Motor neuron (in vitro differentiated cells): ENCODE measurements at places on chromosomes 11 and 22. TPM values are rescaled to one million over a fixed set of nuclear protein-coding genes. Genes with fewer than 3 reads are reported as not detected.

DNA sequence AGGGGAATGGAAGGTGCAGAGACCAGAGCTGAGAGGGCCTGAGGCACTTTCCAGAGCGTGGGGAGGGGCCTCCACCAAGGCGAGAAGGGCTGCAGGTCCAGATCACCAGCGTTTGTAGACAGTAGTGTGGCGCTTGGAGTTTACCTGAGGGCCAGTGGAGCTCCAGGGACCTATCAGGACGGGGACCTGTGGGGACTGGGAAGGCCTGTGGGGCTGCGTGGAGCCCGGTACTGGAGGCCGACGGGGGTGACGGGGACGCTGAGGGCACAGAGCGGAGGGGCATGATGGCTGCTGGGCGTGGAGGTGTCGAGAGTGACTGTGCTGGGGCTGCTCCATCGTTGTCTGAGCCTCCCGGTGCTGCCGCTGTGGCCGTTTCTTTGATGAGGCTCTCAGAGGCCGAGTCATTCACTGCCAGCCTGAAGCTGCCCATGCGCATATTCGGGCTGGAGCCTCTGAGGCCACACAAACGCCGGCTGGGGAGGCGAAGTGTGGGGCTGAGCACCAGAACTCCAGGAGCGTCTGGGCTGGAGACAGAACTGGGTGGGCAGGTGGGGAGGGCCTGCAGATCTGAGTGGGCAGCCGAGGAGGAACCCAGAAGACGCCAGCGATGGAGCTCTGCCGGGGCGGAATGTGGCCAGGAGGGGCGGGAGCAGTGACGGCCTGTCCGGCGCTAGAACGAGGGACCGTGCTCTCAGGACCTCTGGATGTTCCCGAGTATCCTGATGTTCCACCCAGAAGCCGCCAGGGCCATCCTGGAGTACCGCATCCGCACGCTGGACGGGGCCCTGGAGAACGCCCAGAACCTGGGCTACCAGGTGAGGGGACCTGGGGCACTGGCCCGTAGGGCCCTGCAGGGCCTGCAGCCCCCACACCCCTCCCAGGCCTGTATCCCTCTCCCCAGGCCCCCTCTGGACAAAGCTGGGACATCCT lies 2.6 kb downstream of the PGGHG start:
- peak; percentile 63 for ATAC-seq

- ATAC-seq: no peak
Observed at GRCh38 chr22:39932918-39933649, 27.1 kb upstream of the TMA7B start.

The FOLR2 gene
- total RNA-seq: 0.38 TPM in 1 of 2 replicates, not detected in the other

The KRTAP5-1 gene
- 2.2 and 2.8 TPM in 2 replicates for total RNA-seq

The C11orf24 gene
- total RNA-seq: 19.7 and 21.8 TPM in 2 replicates

DNA sequence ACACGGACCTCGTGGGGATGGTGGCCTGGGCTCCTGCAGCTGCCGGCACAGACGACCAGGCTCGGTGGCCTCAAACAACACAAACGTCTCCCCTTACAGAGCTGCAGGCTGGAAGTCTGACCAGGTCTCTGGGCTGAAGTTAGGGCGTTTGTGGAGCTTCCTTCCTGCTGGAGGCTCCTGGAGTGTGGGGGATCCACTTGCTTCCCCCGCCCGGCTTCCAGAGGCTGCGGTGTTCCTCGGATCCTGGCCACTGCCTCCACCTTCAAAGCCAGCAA lies 313.5 kb downstream of the CTTN start:
- ATAC-seq: no peak

- ATAC-seq: peak; percentile 48
Observed at GRCh38 chr11:124762624-124763155, 600 bp upstream of the ESAM start.

- peak; percentile 33 for ATAC-seq
Observed at GRCh38 chr11:45411228-45411946, 125.2 kb upstream of the SYT13 start.

DNA sequence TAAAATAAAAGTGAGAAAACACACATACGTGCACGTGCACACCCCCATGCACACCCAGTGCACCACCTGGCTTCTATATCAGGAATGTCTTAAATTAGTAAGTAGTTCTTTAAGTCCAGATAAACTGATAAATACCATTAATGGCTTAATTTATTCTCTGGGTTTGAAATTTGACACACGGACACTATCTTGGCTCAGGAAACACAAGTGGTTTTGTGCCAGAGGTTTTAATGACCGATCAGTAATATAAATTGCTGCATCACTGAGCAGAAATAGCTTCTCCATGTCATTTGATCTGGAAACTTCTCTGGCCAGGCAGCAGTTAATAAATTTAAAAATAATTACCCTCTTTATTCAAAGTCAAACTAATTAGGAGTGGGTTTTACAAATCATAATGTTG lies 101.5 kb upstream of the NNMT start:
- no peak for ATAC-seq

The MYEOV gene
- 3.6 and 3.7 TPM in 2 replicates for total RNA-seq

- no peak for ATAC-seq
Observed at GRCh38 chr22:18966748-18967147, 30.7 kb upstream of the PRODH start.

The OR51I1 gene
- 0.66 TPM in 1 of 2 replicates, not detected in the other for total RNA-seq

- ATAC-seq: no peak
Observed at GRCh38 chr11:95700471-95700817, 89.1 kb downstream of the FAM76B start.

DNA sequence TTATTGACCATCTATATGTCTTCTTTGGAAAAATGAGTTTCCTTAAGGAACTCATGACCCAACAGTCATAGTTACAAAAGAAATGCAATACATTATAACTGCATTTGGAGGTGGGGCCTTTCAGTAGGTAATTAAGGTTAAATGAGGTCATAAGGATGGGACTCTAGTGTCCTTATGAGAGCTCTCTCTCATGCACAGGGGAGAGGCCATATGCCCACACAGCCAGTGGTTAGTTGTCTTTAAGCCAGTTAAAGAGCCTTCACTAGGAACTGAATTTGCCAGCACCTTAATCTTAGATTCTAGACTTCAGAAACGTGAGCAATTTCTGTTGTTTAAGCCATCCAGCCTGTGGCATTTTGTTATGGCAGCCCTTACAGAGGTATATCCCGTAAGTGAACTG lies 27.3 kb downstream of the INTS4 start:
- no peak for ATAC-seq

The CPT1B gene
- total RNA-seq: 14.3 and 17.7 TPM in 2 replicates

DNA sequence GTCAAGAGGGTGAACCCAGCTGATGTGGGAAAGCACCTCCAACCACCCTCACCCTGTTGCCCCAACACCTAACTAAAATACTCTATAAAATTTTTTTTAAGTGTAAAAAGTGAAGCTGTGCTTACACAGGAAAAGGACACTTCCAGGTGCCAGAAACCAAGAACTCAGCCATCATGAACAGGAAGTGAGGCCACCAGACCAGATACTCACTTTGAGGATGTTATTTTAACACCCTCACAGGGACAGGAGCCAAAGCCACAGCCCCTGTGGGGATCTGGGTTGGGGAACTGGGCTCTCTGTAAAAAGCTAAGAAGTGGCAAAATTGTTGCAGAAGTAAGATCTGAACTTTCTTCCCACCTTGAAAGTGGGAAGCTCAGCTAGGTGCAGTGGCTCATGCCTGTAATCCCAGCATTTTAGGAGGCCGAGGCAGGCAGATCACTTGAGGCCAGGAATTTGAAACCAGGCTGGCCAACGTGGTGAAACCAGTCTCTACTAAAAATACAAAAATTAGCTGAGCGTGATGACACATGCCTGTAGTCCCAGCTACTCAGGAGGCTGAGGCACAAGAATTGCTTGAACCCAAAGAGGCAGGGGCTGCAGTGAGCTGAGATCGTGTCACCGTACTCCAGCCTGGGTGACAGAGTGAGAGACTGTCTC lies 3.8 kb downstream of the RSPH14 start:
- ATAC-seq: no peak

The OR5B17 gene
- total RNA-seq: not detected in 2 replicates

GRCh38 chr11:44332665-44333064 lies 22.7 kb upstream of the ALX4 start:
- ATAC-seq: no peak

- no peak for ATAC-seq
Observed at GRCh38 chr11:7600205-7600775, 73.0 kb downstream of the CYB5R2 start.

GRCh38 chr11:125455851-125456250 lies 40.2 kb downstream of the FEZ1 start:
- no peak for ATAC-seq

- ATAC-seq: no peak
Observed at GRCh38 chr22:45453764-45454163, 40.3 kb downstream of the RIBC2 start.

The APOL2 gene
- total RNA-seq: 156 and 160 TPM in 2 replicates

The OR5M11 gene
- total RNA-seq: not detected in 2 replicates

DNA sequence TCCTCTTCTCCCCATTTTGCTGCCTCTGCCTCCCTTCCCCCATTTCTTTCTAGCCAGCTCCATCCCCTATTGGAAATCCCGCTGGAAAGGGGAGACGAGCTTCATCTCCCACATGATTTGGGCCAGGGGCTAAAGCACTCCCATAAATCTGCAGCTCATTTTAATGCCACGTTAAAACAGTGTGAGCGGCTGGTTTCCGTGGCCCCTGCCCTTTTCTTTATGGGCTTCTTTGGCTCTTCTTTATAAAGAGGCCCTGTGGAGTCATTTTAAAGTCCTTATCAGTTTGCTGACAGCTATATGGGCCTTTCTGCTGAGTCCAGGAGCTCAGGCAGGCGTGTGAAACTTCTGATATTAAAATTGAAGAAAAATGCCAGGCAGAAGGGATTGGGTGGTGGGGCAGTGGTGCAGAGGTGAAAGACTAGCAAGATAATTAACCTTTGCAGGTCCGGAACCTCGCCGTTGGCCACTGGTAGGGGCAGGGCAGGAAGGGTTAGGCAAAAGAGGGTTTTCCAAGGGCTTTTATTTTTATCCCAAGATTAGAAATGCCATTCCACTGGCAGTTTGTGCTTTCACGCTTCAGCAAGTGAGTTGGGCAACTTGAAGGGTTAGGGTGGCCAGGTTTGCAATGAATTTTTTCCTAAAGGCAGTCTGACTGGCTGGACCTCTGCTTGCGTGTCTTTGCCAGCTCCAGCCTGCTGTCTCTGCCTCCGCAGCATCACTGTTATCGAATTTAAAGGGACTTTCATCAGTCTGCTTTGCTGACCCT lies 44.3 kb downstream of the EXT2 start:
- ATAC-seq: no peak

- peak; percentile 22 for ATAC-seq
Observed at GRCh38 chr11:70464509-70465361, 66.4 kb downstream of the CTTN start.

GRCh38 chr11:11374358-11375148 lies 21.5 kb upstream of the CSNK2A3 start:
- ATAC-seq: no peak

GRCh38 chr11:47272706-47273105 lies 2.8 kb downstream of the MADD start:
- ATAC-seq: no peak

DNA sequence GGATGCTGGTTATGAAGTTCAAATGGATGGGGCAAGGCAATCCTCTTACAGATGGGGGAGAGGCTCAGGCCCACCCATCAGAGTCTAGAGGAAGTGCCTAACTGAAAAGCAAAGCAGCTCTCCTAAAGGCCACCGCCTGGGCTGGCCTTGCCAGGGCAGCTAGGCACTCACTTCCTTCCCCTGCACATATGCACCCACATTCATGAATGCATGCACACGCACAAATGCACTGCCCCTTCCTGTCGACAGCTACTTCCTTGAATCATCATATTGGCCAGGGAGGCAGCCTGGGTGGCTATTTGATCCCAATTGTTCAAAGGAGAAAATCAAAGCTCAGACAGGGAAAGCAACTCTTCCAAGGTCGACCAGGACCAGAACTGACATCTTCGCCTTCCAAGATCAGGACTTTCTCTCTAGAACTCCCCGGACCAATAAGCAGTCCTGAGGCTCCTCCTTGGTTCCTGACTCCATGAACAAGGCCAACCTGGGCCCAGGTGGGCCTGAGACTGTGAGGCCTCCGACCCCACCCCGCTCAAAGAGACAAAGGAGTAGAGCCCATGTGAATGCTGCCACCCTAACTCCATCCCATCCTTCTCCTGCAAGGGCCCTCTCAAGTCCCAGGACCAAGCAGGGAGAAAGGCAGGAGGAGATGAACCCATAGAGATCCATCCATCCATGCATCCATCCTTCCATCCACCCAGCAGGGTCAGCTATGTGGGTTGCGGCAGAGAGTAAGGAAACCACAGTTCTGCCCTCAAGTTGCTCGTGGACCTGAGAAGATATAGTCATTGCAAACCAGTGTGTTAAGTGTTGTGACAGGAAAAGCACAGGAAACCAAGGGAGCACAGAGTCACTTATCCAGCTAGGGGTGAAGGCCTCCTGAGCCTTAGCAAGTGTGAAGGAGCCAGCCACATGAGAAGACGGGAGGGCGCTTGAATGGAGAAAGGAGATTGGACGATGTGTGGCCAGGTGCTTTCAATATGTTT lies 35.4 kb upstream of the LMO1 start:
- no peak for ATAC-seq

GRCh38 chr11:99505316-99505715 lies 484.6 kb downstream of the CNTN5 start:
- ATAC-seq: no peak

DNA sequence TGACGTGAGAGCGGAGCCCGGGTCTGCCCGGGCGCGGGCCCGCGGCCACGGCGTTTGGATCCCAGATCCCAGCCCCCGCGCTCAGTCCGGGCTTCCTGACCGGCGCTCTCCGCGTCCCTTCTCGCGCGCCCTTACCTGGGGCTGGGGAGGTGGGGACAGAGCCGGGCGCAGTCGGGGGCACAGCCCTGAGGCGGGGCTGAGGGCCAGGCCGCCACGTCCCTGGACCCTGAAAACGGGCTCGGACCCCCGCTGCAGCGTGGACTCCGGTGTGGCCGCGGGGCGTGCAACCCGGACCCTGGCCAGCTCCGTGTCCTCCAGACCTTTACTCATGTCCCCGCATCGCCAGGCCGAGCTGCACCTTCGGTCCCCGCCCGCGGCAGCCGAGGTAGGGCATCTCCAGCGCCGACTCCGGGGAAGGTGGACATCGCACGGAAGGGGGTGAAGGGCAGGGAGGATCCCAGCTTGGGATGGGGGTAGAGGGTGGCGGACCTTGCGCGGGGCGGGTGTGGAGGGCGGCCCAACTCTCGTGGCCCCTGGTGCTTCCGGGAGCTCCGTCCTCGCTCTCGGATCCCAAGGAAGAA lies 9.9 kb upstream of the AIFM3 start:
- peak; percentile 41 for ATAC-seq

DNA sequence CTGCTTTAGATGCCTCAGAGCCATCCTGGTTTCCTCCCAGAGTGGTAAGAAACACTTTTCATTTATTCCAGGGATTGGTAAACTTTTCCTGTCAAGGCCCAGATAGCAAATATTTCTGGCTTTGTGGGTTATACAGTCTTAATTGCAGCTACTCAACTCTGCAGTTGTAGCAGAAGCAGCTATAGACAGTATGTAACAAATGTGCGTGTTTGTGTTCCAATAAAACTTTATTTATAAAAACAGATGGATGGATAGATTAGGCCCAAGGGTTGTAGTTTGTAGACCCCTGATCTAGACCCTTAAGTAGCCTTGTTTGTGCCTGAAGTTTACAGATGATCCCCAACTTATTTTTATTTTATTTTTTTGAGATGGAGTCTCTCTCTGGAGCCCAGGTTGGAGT lies 17.9 kb downstream of the NNMT start:
- no peak for ATAC-seq

The FERMT3 gene
- 2.7 and 2.9 TPM in 2 replicates for total RNA-seq
